ENCODE measurements at places on chromosomes 3 and 15. TPM values are rescaled to one million over a fixed set of nuclear protein-coding genes. Genes with fewer than 3 reads are reported as not detected.

TMEM207 gene
- total RNA-seq: not detected

TGM5 gene
- total RNA-seq: 0.38 TPM

SLC41A3 gene
- total RNA-seq: 69.8 TPM

TMOD2 gene
- 54.2 TPM for total RNA-seq

NR2F2 gene
- total RNA-seq: 27.2 TPM
